ENCODE measurements at places on chromosomes 1 and 21.

GRCh38 chr21:45051580-45052434 lies 22.6 kb upstream of the ADARB1 start:
- no peak for DNase-seq

DNA sequence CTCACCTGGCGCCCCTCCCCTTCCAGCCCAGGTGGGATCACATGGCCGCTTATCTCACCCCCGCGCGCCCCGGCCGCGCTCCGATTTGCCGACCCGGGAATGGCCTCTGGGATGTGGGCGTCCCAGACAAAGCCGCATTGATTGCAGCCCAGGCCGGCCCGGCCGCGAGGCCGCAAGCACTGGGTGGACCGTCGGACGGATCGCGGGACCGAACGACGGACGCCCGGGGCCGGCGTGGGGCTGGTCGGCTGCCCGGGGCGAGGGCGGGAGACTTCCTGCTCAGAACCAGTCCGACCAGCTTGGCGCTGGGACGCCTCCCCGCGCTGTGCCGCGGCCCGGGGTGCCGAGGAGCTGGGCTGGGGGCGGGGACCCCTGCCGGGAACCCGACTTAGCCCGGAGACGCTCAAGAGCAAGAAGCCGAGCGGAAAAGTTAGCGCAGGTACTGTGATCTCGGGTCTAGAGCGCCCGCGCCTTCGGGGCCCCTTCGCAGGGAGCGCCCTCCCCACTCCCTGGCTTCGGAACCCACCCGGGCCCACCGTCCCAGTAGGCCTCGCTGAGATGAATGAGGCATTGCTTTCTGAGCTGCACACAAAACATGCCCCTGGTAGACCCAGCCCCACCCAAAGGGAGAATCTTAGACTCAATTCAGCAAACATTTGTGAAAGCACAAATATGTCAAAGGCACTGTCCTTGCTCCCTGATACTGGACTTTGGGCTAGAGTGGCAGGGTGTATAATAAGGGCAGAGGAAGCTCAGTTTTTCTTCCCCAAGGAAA lies 415 bp upstream of the LAD1 start:
- no peak for DNase-seq

DNA sequence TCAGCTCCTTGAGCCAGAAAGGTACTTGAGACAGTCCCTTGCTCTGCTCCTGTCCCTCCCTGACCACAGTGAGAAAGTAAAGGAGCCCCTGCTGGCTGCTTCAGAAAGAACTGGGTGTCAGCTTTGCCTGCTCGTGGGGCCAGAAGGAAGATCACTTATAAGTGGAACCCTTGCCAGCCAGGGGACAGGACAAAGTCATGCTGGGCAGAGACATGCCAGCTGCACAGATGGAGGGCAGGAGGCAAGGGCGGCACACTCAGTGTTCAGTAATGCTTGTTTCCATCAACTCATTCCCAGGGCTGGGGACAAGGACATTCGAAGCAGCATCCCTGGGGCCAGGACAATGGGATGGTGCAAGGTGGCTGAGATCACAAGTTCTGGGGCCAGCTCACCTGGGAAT lies 41.8 kb downstream of the NTPCR start:
- no peak for DNase-seq

GRCh38 chr1:248102847-248103246 lies 7.9 kb downstream of the OR2L13 start:
- DNase-seq: no peak

DNA sequence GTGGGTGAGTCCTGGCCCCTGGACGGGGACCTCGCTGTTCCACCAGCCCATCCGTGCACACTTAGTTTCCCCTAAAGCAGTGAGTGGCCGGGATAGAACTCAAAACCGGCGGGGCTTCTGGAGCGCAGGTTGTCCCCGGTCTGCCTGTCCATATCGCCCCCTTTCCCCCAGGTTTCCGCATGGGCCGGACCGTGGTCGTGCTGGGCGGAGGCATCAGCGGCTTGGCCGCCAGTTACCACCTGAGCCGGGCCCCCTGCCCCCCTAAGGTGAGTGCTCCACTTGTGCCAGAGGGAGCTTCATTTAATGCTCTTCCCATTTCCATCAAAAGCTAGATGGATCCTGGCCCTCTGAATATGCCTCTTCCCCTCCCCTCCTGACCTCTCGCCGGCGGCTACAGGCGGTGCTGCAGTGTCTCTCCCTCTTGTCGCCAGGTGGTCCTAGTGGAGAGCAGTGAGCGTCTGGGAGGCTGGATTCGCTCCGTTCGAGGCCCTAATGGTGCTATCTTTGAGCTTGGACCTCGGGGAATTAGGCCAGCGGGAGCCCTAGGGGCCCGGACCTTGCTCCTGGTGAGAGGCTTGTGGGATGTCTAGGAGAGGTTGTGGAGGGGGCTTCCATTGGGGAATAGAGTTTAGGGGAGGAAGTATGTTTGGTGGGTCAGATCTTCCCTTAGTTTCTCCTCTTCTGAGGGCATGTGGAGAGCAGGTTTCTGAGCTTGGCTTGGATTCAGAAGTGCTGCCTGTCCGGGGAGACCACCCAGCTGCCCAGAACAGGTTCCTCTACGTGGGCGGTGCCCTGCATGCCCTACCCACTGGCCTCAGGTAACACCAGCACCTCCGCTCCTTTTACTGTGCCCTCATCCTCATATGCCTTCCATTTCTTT lies 683 bp downstream of the PPOX start:
- no peak for DNase-seq

DNA sequence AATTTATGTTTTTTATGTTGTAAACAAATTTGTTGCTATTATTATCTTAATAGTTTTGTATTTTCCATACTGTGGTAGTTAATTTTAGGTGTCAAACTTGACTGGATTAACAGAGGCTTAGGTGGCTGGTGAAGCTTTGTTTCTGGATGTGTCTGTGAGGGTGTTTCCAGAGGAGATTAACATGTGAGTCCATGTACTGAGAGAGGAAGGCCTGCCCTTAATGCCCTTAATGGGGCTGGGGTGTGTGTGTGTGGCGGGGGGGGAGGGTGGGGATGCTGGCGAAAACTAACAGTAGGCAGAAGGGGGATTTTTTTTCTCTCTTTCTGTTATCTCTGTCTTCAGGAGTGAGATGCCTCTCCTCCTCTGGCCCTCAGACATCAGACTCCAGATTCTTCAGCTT lies 1.9 kb downstream of the OR14A16 start:
- no peak for DNase-seq

- DNase-seq: no peak
Observed at GRCh38 chr21:32329331-32329730, 30.7 kb downstream of the MRAP start.

DNA sequence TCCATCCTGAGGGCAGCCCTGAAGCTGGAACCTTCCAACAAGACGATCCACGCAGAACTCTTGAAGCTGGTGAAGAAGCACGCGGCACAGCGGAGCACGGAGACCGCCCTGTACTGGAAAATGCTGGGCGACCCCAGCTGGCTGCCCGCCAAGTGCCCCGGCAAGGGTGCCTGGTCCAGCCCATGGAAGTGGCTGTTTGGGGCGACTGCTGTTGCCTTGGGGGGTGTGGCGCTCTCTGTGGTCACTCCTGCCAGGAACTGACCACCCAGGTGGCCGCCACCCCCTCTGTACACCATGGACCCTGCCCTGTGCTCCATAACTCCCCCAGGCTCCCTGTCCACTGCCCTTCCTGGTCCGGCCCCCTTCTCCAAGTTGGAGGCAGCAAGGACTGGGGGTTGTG lies 90.8 kb downstream of the PPP1R12B start:
- peak; percentile 19 for DNase-seq

GRCh38 chr1:30377230-30378002 lies 346.0 kb downstream of the MATN1 start:
- DNase-seq: no peak

DNA sequence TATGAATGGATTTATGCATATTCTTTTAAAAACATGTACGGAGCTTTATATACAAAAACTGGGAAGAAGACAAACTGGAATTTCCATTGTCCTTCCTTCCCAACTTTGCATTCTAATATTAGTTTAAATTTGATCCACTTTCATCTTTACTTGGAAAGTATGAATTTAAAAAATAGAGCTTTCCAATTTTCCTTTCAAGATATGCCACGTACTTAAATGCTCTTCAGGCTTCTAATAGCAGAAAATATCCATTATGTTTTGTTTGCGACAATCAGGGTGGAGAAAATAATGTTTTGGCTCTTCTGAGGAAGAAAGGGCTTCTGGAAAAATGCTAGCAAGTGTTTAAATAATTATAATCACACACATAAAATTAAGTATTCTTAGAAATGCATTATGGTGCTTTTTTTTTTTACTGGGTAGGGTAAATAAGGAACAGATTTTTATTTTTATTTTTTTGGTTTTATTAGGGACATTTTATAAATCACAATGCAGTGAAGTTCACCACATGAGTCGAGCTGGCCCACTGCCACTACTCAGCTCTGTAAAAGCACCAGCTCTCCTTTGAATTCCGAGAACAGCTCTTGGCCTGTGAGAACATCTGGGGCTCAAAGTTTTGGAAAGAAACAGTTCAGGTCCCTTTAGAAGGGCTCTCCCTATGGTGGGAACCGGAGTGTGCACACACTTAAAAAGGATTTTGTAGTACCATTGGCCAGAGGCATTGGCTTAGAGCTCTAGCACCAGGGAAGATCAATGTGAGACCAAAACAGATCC lies 287.4 kb upstream of the LYPLAL1 start:
- DNase-seq: no peak

DNA sequence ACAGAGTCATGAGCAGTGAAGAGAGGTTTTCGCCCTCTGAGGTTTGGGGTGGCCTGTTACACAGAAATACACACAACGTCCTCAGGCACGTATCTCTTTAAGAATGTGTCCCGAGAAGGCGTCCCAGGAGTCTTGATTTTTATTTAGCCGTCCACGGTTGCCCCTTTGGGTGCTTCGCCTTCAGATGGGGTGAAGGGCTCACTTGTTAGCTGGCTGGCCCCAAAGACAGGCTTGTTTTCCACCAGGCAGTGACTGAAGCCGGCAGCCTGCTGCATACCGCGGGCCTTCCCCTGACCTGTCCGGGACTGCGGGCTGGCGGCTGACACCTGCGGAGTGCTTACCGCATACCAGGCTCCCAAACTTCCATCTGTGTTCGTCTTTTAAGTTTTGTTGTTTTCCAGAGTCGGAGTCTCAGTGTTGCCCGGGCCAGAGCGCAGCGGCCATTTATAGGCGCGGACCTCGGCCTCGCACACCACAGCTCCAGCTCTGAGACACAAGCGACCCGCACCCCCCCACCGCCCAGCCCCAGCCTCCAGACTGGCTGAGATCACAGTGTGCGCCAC lies 1.6 kb upstream of the ADARB1 start:
- no peak for DNase-seq

DNA sequence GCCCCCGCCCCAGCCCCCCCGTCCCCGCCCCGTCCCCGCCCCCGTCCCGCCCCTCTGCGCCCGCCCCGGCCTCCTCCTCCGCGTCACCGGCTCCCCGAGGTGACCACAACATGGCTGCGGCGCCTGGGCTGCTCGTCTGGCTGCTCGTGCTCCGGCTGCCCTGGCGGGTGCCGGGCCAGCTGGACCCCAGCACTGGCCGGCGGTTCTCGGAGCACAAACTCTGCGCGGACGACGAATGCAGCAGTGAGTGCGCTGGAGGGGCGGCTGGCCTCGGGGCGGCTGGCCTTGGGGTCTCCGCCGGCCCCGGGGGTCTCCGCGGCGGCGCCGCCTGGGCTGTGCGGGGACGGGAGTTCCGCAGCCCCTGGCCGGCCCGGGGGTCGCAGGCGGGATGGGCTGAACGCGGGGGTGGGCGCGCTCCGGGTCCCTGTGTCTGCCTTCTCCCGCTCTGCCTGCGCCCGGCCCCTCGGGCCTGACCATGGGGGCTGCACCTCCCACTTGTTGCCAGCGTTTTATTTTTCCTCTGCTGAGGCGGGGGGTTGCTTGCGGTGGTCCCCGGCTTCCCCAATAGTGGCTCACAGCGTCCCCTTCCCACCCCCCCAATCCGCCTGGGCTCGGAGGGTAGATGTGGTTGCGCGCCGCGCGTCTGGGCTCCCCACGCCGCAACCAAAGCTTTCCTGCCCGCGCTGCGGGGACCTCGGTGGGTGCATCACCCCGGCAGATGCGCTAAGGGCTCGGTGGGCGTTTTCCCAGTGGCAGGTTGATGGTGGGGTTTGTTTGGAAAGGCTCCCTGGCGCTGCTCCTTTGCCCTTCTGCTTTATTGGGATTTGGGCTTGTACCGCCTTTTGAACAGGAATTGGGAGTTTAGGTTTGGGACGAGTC lies at the start of gene MIA3:
MIA3 (plus strand) TSS at position 97 of the 879 bp plus-strand sequence; CDS start at position 111, 14 bp downstream.
- DNase-seq: peak; percentile 67

GRCh38 chr21:32062591-32063227 lies 189.9 kb downstream of the HUNK start:
- no peak for DNase-seq

GRCh38 chr1:94599095-94599813 lies 57.7 kb upstream of the F3 start:
- no peak for DNase-seq

DNA sequence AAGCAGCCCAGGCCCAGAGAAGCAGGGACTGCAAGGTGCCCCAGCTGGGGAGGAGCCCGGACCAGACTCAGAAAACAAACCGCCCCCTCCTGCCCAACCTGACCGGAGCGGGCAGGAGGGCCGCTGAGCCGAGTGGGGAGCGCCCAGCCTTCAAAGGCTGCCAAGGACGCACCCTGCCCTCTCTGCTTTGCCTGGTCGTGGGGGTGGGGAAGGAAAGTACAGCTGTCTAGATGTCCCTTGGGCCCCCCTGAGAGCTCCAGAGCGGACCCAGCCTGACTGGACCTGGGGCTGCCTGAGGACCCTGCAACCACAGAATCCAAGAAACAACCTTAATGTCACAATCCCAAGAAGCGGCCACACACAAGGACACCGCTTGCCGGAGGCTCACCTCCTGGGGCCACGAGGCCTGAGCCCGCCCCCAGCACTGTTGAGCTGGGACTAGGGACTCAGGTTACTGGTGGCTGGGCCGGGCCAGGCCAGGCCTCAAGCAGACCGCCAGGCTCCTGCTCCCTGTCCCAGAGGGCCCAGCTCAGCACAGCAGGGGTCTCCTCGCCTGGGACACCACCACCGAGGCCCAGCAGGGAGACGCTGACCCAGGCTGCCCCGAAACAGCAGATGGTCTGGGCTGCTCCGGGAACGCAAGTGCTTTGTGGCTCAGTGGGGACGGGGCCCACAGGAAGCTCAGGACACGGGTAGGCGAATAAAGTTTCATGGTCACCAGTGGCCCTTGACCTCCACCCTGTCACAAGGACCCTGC lies 1.4 kb downstream of the DVL1 start:
- no peak for DNase-seq

GRCh38 chr1:229832695-229833094 lies 206.6 kb downstream of the URB2 start:
- no peak for DNase-seq

DNA sequence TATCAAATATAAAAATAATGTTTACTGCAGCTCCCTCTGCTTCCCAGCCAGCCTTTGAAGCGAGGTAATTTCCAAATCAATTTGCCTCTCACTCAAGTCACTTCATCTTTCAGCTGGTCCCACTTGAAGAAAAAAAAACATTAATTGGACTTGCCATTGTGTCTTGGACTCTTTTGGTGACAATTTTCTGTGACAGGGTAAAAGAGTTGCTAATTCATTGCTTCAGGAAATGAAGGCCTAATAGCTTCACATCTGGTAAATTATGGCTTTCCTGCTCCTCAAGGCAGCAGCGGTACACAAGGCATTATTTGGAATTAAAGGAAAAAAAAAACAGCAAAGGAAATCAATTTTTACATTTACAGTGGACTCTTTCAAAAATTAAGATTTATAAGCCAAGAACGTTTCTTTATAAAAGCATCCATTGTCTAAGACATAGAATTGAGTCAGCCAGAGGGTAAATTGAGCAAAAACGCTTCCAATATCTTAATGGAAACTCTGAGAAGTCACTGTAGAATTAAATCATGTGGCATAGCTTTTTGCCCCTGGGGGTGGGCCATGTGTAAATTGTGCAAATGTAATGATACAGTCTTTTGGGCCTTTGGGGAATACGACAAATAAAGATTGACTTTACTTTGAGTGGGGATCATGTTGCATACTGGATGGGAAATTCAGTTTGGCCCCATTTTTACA lies 102.5 kb downstream of the LYPLAL1 start:
- DNase-seq: no peak

GRCh38 chr1:236083650-236084385 lies 18.9 kb upstream of the NID1 start:
- no peak for DNase-seq

Data from mesothelial cell of epicardium (in vitro differentiated cells).